ENCODE measurements at places on chromosomes 7 and 10. TPM values are rescaled to one million over a fixed set of nuclear protein-coding genes. Genes with fewer than 3 reads are reported as not detected.

Gene MSMB
- total RNA-seq, result not detected

Gene MEOX2
- not detected for total RNA-seq

Gene LIPK
- total RNA-seq, result not detected

Gene SLC25A28
- 36.4 TPM for total RNA-seq

Gene ASB10
- total RNA-seq, result not detected

Gene ITGB8
- total RNA-seq, result 0.07 TPM

Gene PIP
- total RNA-seq, result not detected

Gene MRLN
- not detected for total RNA-seq

Gene RBP3
- total RNA-seq, result not detected

Gene EPHB4
- total RNA-seq, result 9.3 TPM

DNA sequence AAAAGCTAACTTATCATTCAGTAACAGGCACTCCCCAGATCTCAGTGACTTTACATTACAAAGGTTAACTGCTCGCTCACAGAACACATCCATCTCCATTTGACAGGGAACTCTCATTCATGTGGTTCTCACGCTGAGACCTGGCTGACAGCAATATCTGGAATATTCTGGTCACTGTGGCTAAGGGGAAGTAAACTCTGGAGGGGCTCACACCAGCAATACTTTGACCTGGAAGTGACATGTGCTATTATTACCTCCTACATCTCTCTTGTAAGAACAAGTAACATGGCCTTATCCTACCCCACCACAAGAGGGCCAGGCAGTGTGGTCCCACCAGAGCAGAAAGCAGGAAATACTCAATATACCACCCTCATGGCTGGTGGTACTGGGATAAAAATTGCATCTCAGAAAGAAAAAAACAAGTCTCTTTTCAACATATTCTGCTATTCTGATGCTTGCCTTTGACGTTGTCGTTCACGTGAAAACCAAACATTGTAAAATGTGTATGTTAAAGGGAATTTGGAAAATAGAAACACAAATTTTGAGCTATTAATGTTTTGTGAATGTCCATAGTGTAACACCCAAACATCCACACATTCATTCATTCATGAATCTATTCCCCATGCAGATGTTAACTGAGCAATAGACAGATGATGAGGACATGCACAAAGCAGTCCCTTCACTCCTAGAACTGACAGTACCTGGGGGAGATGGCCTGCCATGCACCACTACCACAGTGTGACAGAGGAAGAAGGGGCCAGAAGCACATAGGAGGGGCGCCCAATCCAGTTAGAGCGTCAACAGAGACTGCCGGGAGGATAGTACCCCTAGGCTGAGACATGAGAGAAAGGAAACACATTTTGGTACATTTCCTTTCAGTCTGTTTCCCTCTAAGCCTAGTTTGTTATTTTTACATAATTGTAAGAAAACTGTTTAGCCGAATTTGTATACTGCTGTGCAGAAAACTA, 166.0 kb upstream of the SP4 start:
- no peaks in the 10 kb centered on the region for H3K36me3 ChIP-seq
- H3K4me3 ChIP-seq, result no peak overlapping the region
- peak; percentile 80 for DNase-seq
- H3K4me1 ChIP-seq, result no peaks in the 10 kb centered on the region
- H3K27me3 ChIP-seq, result no peaks in the 10 kb centered on the region
- no peak overlapping the region for H3K27ac ChIP-seq

DNA sequence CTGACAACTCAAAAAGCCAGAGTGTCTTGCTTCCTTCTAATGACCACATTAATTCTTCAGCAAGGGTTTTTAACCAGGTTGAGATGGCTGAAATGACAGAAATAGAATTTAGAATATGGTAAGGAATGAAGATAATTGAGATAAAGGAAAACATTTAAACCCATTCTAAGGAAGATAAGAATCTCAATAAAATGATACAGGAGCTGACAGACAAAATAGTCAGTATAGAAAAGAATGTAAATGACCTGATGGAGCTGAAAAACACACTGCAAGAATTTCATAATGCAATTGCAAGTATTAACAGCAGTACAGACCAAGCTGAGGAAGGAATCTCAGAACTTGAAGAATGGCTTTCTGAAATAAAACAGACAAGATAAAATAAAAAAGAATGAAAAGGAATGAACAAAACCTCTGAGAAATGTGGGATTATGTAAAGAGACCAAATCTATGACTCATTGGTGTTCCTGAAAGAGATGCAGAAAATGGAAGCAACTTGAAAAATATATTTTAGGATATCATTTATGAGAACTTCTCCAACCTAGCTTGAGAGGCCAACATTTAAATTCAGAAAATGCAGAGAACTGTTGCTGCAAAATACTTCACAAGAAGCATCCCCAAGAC, 87.1 kb downstream of the SAMD9 start:
- H3K27me3 ChIP-seq, result no peaks in the 10 kb centered on the region
- H3K27ac ChIP-seq, result no peak overlapping the region
- H3K36me3 ChIP-seq, result no peaks in the 10 kb centered on the region

DNA sequence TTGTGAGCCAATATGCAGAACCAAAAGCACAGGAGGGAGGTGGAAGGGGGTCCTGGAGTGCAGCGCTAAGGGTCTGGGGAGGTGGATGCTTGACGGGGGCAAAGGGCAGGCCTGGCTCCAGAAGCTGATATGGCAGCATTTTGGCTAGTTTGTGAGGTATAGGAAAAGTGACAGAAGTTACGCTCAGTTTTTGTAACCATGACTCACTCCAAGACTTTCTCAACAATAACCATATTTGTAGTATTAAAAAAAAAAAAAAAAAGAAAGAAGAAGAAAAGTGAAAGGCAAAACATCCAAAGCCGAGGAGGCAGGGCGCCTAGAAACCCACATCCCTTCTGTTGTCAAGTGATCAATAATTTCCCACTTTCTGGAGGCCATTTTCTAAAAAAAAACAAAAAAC, 92.3 kb downstream of the RNF216 start:
- no peak for DNase-seq
- no peak overlapping the region for H3K4me3 ChIP-seq

DNA sequence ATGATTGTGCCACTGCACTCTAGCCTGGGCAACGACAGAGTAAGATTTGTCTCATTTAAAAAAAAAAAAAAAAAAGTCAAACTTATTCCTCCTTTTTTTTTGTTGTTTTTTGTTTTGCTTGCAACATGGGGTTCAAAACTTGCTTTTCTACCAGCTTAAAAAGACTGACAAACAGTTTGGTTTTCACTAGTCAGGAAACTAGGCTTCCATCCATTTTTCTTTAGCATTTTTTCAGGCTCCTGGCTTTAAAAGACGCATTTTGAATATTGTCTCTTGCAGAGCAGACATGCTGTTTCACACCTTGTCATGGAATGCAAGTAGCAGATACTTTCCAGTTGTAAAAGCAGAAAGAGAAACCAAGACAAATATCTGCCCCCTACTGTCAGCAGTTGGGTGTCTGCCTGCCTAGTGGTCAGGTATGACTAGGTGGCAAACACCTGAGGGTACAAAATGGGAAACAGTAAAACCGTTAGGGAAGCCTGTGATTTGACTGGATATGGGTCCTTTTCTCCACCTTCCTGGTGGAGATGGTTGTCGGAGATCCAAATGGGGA, 139.9 kb downstream of the CCDC71L start:
- no peaks in the 10 kb centered on the region for H3K27me3 ChIP-seq
- H3K4me3 ChIP-seq, result no peak overlapping the region

DNA sequence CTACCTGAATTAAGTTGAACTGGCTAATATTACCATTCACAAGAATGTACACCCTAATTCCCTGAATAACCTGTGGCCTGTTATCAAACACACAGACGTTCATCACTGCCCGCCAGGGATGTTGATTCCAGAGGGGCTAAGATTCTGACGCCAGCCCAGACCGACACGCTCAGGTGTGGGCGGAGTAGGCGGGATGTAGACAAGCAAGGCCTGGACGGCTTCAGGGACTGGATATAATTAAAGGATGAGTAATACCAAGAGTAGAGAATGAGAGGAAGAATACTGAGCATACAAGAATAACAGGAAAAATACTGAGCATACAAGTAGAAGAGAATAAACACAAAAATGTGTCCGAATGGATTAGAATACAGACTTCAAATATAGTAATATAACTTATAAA, 29.0 kb downstream of the CUBN start:
- no peaks in the 10 kb centered on the region for H3K27me3 ChIP-seq
- no peaks in the 10 kb centered on the region for H3K36me3 ChIP-seq
- H3K4me3 ChIP-seq, result no peak overlapping the region
- DNase-seq, result no peak
- no peaks in the 10 kb centered on the region for H3K4me1 ChIP-seq

- no peak overlapping the region for H3K27ac ChIP-seq
- DNase-seq, result no peak
- no peaks in the 10 kb centered on the region for H3K36me3 ChIP-seq
- H3K4me1 ChIP-seq, result peaks cover 16% of the 10 kb centered on the region
- no peak overlapping the region for H3K4me3 ChIP-seq
- no peaks in the 10 kb centered on the region for H3K27me3 ChIP-seq
Measured at GRCh38 chr7:922334-923107, 32.0 kb downstream of the ADAP1 start.

DNA sequence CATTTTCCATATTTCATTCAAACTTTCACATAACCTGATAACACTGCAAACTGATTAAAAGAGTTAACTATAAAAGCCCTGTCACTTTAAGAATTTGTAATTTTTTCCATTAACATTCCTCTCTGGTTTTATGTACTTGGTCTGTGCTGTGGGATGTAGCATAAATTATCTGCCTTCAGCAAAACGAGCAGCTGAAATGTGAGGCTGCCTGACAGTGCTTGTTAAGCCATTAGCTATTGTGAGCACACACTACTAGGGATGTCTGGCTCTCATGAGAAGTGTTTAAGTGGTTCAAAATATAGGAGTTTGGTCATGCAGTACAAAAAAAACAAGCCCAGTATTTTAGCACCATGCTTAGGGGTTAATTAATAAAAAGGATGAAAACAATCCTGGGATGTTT, 63.0 kb downstream of the HOXA1 start:
- H3K36me3 ChIP-seq, result no peaks in the 10 kb centered on the region
- no peak overlapping the region for H3K27ac ChIP-seq
- H3K27me3 ChIP-seq, result no peaks in the 10 kb centered on the region
- no peak overlapping the region for H3K4me3 ChIP-seq
- DNase-seq, result no peak
- peaks cover 15% of the 10 kb centered on the region for H3K4me1 ChIP-seq

DNA sequence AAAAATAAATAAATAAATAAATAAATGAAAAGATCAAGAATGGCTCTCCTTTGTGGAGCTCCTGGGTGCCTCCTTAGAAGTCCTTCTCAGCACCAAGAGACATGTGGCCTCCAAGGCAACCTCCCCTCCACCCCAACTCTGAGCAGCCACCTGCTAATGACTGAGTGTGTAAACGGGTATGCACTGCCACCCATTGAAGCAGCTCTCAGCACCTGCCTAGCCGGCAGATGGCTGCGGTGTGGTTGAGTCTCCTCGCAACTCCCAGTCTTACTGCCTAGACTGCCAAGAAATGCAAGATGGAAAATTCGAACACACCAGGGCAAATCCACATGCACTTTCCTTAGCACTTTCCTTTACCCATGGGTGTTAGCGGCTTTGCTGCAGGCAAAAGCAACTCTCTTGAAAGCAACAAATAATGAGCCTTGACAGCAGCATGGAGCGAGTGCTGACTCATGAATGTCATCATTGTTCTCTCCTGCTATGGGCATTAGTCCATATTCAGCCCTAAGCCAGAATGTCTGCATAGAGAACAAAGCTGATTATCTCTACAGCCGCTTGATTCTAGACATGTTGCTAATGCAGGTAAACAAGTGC, 913.9 kb upstream of the AUTS2 start:
- no peak overlapping the region for H3K4me3 ChIP-seq
- no peaks in the 10 kb centered on the region for H3K4me1 ChIP-seq
- no peak overlapping the region for H3K27ac ChIP-seq
- no peaks in the 10 kb centered on the region for H3K36me3 ChIP-seq
- H3K27me3 ChIP-seq, result no peaks in the 10 kb centered on the region

- no peak for DNase-seq
- no peak overlapping the region for H3K4me3 ChIP-seq
- H3K36me3 ChIP-seq, result no peaks in the 10 kb centered on the region
- H3K27me3 ChIP-seq, result no peaks in the 10 kb centered on the region
Measured at GRCh38 chr10:44477046-44477425, 92.1 kb upstream of the CXCL12 start.

DNA sequence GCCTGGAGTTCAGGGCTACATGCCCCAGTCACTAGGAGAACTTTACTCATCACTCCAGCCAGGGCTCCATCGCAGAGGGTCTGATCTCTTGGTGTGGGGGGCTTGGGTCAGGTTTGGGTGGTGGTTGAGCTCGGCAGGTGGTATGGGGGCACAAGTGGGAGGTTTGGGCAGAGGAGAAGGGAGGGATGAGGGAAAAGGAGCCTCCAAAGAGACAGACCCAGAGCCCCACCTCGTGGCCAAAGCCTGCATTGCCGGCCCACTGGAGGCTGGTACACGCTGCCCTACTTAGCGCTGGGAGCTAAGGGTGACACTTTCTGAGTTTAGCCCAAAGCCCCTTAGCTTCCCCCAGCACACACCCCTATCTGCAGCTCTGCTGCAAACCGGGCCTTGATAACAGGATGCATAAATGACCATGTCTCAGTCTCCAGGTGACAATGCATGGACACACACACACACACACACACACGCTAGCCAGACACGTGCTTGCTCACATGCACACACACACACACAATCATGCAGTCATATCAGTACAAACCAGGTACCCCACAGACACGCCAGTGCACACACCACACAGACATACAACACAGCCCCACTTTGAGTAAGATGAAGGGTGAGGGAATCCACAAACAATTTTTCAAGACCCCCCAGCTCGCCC, 14.7 kb downstream of the LZTS2 start:
- peak overlapping the region; percentile 92 for H3K27ac ChIP-seq
- peak overlapping the region; percentile 14 for H3K4me3 ChIP-seq
- peak; percentile 91 for DNase-seq
- peaks cover 64% of the 10 kb centered on the region for H3K4me1 ChIP-seq
- H3K36me3 ChIP-seq, result no peaks in the 10 kb centered on the region

GRCh38 chr7:111266613-111267012, 175.7 kb downstream of the LRRN3 start:
- no peak for DNase-seq
- H3K27ac ChIP-seq, result no peak overlapping the region
- no peaks in the 10 kb centered on the region for H3K27me3 ChIP-seq
- H3K36me3 ChIP-seq, result no peaks in the 10 kb centered on the region

- H3K36me3 ChIP-seq, result no peaks in the 10 kb centered on the region
- peaks cover 6% of the 10 kb centered on the region for H3K4me1 ChIP-seq
- H3K27me3 ChIP-seq, result no peaks in the 10 kb centered on the region
- H3K27ac ChIP-seq, result no peak overlapping the region
- DNase-seq, result no peak
Measured at GRCh38 chr10:110401401-110402076, 96.2 kb upstream of the DUSP5 start.

DNA sequence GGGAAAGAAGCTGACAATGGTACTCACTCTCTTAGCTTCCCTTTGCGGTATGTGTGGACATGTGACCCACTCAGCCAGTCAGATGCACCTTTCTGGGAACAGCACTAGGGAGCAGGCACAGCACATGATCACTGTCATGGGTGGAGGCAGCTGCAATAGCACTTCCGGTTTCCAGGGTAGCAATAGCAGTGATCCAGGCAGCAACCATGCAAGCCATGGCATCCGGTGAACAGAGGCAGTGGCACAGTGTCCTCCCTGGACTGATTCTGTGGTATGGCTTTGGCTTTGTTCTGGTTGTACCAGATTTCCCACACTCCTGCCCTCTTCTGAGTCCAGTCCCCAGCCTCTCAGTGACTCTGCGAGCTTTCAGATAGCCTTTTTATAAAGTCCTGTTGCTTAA, 86.8 kb upstream of the NAMPT start:
- no peaks in the 10 kb centered on the region for H3K36me3 ChIP-seq
- no peak overlapping the region for H3K27ac ChIP-seq
- H3K4me1 ChIP-seq, result no peaks in the 10 kb centered on the region
- H3K4me3 ChIP-seq, result no peak overlapping the region
- peak; percentile 61 for DNase-seq

Measured in Karpas-422 (cell line).